Astrocyte (in vitro differentiated cells and primary cell): ENCODE measurements at places on chromosomes 11 and 22.
A peak's percentile ranks its signal among the peaks of the same experiment; 100 is the strongest.

DNA sequence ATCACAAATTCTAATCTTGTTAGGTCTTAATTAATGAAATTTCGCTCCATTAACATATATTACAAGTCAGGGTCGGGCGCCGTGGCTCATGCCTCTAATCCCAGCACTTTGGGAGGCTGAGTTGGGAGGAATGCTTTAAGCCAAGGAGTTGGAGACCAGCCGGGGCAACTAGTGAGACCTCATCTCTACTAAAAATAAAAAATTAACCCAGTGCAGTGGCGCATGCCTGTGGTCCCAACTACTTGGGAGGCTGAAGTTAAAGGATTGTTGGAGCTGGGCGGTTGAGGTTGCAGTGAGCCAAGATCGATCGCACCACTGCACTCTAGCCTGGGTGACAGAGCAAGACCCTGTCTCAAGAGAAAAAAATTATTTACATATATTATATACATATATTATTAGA lies 1.9 kb downstream of the TMA7B start:
- peak; percentile 45 for DNase-seq

DNA sequence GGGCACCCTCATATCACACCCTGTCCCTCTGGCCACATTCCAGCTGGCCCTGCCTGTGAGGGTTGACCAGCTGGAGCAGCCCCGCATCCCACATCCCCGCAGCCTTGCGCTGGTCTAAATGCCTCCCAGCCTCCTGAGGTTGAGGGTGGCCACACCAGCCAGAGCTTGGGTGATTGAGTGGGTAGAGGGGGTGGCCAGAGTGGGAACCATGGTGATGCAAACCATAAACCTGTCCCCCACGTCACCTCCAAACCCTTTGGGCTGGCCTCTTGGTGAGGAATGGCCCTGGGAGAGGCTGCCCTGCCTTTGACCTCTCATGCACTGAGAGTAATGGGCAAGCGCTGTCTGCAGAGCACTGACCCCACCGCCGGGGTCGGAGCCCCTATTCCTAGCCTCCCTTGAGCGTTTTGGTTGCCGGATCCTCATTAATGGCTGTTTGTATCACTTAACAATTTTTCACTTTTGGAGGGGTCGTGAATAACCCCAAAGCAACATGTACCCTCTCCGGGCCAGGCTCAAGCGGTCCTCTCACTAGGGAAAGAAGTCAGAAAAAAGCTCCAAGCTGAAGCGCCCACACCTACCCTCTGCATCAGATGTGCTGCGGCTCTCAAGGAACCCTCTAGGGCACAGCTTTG lies 16.0 kb upstream of the KCNQ1OT1 start:
- DNase-seq, result no peak

GRCh38 chr11:77259641-77260040 lies 41.8 kb downstream of the GDPD4 start:
- DNase-seq, result peak; percentile 65

DNA sequence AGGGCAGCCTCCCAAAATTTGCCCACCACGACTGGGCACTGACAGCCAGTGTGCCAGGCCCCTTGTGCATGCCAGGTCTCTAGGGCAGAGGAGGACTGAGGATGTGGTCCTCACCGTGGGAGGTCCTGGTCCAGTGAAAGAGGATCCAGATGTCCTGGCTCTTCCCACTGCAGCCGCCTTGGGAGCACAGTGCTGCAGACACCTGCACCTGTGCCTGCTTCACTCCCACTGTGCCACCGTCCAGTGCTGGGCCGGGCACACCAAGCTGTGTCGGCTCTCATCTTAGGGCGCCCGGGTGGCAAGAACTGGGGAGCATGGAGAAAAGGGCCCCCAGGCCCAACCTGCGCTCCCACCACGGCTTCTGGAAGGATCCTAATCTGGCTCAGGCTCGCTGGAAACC lies 1147.1 kb downstream of the BRD1 start:
- no peak for DNase-seq
